Bladder microvascular endothelial cell (primary cell): ENCODE measurements at places on chromosomes 11 and 22. TPM values are rescaled to one million over a fixed set of nuclear protein-coding genes. Genes with fewer than 3 reads are reported as not detected.

IL18 gene
- total RNA-seq: 0.13 and 0.16 TPM in 2 replicates

MUC5B gene
- total RNA-seq: under 0.01 TPM in 1 of 2 replicates, not detected in the other

CHADL gene
- total RNA-seq: 0.32 and 1.0 TPM in 2 replicates

MUC5AC gene
- not detected in 2 replicates for total RNA-seq

TRIM22 gene
- total RNA-seq: 96.0 and 226 TPM in 2 replicates

HEPN1 gene
- total RNA-seq: 1.2 TPM in 1 of 2 replicates, not detected in the other

HTR3B gene
- total RNA-seq: not detected in 2 replicates

RHOD gene
- 8.4 and 20.8 TPM in 2 replicates for total RNA-seq

SIK3 gene
- total RNA-seq: 6.0 and 18.0 TPM in 2 replicates

SCYL1 gene
- 49.2 and 56.6 TPM in 2 replicates for total RNA-seq

VSIG10L2 gene
- not detected in 2 replicates for total RNA-seq

BTBD18 gene
- total RNA-seq: not detected in 2 replicates

CD3E gene
- total RNA-seq: not detected in 2 replicates

BAIAP2L2 gene
- 0.16 and 0.19 TPM in 2 replicates for total RNA-seq

CHRM1 gene
- not detected in 2 replicates for total RNA-seq

PHF5A gene
- total RNA-seq: 62.5 and 68.5 TPM in 2 replicates

SERPING1 gene
- total RNA-seq: 0.13 and 0.16 TPM in 2 replicates
